ENCODE measurements at places on chromosomes 13 and 19.
A peak's percentile ranks its signal among the peaks of the same experiment; 100 is the strongest.

DNA sequence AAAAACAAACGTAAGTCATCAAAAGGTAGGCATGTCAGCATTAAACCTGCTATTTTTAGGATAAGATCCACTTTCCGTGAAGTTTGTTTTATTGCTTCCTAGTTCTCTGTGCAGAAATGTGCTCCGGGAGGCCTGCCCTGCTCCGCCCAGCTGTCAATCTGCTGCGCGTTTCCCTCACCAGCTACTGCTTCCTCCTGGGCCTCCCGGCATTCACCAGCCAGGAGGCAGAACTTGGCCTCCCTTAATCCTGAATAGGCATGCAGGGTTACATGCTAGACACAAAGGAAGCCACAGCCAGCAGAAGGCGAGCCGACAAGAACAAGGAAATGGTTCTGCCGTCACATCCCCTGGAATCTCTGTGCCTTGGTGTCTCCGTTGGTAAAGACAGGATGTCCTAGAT, 386.2 kb downstream of the IRS2 start:
- no peak for DNase-seq

- DNase-seq, result peak; percentile 40
These were observed 45.8 kb downstream of the GGACT start for GRCh38 chr13:100542826-100543156.

GRCh38 chr13:27921961-27922882, 2.4 kb downstream of the PDX1 start:
- no peak for DNase-seq

DNA sequence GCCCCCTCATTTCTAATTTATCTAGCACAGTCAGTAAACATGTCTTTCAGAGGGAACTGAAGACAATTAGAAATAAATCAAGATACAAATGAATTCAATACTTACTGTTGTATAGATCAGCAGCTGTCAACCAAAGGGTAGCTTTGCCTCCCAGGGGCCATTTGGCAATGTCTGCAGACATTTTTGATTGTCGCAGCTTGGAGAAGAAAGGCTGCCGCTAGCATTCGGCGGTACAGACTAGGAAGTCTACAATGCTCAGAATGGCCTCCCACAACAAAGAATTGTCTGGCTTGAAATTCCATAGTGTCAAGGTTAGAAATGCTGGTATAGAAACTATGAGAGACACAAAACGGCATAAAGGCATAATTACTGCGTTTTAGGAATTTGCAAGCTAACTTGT, 91.6 kb downstream of the RGCC start:
- DNase-seq, result no peak

DNA sequence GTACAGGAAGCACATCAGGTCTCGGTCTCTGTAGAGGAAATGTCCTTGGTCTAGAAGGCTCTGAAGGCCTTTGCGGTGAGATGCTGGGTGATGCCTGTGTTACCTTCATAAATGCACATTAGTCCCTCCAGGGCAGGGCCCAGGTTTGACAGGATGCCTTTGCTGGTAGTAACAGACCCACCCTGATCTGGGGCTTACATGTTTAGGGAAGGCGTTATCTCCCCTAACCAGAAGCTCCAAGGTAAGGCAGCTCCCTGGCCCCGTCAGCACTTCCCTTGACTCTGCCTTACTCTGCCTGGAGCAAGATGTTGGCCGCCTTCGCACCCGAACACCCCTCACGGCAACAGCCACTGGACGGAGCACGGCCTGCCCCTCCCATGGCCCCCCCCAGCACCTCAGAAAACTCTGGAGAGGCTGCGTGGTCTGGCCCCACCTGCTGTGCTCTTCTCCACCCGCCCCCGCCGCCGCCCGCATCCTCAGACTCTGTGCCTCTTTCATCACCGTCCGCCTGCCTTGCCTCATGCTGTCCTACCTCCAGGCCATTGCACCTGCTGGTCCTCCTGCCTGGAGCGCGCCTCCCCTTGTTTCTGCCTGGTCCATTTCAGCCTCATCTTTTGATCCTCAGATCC, 9.1 kb downstream of the AP2A1 start:
- DNase-seq, result no peak

DNA sequence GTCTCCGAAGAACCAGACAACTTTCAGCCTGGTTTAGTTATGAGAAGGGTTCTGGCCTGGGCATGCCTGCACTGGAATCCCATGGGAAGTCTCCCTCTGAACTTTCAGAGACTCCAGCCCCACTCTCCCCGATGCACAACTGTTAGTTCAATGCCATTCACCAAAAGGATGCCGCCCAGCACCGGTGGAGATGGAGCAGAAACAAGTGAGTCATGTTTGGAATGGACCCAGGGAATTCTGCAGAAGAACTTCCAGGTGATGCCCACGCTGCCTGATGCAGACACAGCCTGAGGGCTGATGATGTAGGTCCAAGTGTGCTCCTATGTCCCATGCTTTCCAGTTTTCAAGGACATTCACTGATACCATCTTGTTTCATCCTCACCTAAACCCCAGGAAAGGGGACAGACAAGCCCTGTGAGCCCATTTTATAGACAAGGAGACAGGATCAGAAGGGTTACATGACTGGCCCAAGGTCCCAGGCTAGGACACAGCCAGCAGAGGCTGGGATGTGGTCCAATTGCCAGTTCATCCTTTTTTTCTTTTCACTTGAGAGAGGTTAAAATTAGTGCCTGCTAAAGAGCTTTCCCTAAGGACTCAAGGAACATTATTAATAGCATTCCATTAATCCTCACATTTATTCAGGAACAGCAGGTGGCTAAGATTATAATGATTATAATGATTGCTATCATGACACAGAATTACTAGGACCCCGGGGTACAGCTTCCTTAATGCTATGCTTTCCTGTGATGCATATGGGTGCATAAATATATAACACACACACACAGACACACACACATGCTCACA, 39.5 kb downstream of the SIAH3 start:
- no peak for DNase-seq

DNA sequence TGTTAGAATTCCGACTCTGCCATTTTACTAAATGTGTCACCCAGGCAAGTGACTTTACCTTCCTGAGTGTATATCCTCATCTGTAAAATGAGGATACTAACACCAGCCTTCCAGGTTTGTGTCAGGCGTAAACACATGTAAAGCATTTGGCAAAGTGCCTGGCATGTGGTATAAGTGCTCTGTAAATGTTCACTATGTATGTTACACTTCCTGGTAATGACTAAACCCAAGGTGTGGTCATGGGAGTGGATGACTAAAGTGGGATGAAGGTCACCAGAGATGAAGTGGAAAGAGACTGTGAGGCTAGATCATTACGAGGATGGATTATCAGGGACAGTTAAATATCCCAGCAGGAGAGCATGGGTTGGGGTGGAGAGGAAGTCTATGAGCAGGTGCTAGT, 25.6 kb downstream of the DEDD2 start:
- no peak for DNase-seq

- DNase-seq, result no peak
These were observed 28.3 kb downstream of the INSR start for GRCh38 chr19:7265963-7266362.

- DNase-seq, result peak; percentile 22
These were observed 18.1 kb downstream of the ARHGEF18 start for GRCh38 chr19:7366701-7367420.

GRCh38 chr19:2659856-2660432, 42.5 kb downstream of the GNG7 start:
- DNase-seq, result no peak

GRCh38 chr19:49447485-49448431, 3.9 kb downstream of the PIH1D1 start:
- no peak for DNase-seq

DNA sequence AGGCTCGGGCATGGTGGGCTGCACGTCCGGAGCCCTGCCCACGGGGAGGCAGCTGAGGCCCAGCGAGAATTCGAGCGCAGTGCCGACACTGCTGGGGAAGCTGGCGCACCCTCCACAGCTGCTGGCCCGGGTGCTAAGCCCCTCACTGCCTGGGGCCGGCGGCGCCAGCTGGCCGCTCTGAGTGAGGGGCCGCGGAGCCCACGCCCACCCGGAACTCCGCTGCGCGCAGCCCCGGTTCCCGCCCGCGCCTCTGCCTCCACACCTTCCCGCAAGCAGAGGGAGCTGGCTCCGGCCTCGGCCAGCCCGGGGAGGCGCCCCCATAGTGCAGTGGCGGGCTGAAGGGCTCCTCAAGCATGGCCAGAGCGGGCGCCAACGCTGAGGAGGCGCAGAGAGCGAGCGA, 2080.4 kb downstream of the PCDH9 start:
- DNase-seq, result no peak

- no peak for DNase-seq
These were observed 15.1 kb upstream of the EPHX3 start for GRCh38 chr19:15247107-15248014.

- no peak for DNase-seq
These were observed 263.6 kb upstream of the GPC6 start for GRCh38 chr13:92963029-92963428.

GRCh38 chr19:20860339-20860738, 62.7 kb upstream of the ZNF85 start:
- DNase-seq, result no peak

DNA sequence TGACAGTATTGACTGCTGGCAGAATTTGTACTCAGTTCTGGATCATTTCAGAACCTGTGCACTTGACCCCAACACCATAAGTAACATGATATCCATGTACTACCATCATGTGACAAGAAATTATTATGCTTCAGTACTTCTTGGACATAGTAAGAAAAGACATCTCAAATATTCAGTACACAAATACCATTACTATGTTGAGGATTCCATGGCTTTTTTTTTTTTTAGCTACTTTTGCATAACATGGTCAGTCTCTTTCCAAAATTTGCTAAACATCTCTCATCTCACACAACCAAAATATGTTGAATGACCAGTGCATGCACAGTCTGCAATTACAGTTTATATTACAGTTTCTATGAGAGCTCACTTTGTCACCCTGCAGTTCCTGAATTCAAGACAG, 85.3 kb downstream of the FLT1 start:
- DNase-seq, result no peak

DNA sequence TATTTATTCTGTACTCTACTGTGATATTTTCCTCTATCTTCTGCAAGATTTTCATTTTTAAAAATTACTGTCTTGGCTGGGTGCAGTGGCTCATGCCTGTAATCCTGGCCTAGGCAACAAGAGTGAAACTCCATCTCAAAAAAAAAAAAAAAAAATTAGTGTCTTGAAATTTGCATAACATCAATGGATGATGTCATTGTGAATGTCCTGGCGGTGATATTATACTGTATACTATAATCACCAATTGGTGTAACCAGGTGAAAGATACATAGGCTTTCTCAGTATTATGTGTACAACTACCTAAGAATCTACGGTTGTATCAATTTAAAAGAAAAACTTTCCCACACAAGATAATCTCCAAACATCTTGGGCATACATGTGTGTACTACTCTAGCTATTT, 15.2 kb downstream of the ZNF331 start:
- no peak for DNase-seq

DNA sequence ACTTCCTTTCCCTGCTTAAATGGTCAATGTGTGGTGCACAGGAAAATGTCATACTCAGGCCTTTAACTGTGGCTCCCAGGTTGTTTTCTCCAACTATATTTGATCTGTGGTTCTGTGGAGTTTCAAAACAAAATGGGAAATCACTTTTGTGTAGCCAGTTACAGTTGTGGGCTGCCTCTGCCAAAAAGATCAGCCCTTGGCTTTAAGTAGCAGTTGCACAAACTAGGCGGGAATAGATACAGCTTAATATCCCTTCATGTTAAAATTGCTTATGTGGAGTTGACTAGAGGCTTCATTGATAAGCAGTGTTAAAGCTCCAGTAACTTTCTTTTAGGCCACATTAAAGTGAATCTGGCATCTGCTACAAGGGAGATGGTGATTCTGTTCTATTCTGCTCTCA, 284.8 kb downstream of the SHISA2 start:
- DNase-seq, result no peak

All from AML-193 (cell line).